ENCODE measurements at places on chromosomes 1 and 21.

DNA sequence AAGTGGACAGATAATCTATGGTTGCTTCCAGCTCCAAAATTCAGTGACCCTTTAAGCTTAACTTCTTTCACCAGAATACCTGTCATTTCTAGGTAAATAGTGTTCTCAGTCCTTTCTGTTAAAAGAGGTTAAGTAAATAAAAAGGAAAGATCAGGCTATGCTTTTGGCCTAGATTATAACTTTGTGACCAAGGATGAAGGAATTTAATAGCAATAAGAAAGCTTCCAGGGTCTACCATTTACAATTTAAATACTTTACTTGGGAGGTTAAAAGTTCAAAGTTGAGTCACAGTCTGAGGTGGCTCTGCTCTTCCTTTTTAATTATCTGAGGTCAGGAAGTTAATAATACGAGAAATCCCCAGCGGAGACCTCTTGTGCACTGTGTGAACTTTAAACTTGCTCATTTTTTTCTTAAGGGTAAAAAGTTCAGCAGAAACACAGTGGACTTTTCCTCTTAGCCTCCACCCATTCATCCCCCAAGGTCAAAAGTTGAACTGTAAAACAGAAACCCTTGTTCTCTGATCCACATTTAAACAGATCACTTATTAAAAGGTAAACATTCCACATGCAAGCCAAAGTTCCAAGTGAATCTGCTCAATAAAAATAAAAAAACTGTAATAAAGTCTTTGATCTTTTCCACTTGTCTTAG, 187.1 kb downstream of the NRIP1 start:
- DNase-seq: no peak

GRCh38 chr1:201310986-201311355, 27.7 kb downstream of the PKP1 start:
- no peak for DNase-seq

DNA sequence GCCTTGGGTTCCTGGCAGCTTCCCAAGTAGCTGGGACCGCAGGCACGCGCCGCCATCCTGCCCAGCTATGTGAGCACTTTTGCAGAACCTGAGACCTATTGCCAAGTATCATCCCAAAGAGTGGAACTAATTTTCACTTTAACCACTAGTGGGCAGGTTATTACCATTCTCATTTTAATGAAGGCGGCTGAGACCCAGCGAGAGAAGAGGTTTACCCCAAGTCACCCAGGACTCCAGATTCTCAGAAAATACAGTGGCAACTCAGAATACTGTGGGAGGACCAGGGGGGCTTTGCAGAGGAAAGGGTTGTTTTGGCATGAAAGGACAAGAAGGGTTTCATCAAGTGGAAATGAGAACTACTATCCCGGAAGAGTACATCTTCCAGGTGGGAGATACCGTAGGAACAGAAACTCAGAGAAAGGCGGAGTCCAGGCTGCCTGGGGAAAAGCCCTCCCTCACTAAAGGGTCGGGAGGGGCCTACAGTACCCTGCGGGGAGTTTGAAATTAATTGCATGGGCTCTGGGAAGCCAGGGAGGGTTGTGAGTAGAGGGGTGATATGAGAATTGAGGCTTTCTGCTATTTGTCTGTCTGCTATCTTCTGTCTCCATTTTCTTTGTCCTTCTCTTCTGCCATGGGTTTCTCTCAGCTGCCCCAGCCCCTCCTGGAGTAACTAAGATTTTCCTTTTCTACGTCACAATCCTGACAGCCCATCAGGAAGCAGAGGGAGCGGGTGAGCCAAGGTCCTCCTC, 7.2 kb upstream of the SEMA4A start:
- peak; percentile 70 for DNase-seq

GRCh38 chr1:154866257-154867063, 3.6 kb downstream of the KCNN3 start:
- DNase-seq: no peak

DNA sequence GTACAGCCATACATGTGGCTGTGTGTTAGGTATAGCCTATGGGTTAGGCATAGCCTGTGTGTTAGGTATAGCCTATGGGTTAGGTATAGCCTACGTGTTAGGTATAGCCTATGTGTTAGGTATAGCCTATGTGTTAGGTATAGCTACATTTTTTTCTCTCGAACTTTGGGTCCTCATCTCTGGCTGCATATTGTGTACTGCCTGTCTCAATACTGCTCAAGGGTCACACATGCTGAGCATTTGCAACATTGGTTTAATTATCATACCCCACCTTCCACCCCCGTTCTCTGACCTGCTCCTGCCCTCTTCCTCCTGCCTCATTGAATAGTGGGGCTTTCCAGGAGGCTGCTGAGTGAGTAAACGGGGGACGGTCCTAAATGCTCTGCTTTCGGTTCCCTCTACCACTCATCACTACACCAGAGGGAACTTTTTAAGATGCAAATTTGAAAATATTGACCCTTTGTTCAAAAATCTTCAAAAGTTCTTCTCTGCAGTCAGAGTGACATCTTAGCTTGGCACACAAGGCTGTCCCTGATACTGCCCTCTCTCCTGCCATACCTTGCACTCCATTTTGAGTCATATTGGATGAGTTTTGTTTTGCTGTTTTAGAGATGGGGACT, 17.8 kb downstream of the OR2B11 start:
- no peak for DNase-seq

All from WERI-Rb-1 (cell line).